ENCODE measurements at places on chromosomes 12 and 14. TPM values are rescaled to one million over a fixed set of nuclear protein-coding genes. Genes with fewer than 3 reads are reported as not detected.

GRCh38 chr12:49208676-49209075 is 19.8 kb upstream of the TUBA1A start:
- no peak for DNase-seq

DNA sequence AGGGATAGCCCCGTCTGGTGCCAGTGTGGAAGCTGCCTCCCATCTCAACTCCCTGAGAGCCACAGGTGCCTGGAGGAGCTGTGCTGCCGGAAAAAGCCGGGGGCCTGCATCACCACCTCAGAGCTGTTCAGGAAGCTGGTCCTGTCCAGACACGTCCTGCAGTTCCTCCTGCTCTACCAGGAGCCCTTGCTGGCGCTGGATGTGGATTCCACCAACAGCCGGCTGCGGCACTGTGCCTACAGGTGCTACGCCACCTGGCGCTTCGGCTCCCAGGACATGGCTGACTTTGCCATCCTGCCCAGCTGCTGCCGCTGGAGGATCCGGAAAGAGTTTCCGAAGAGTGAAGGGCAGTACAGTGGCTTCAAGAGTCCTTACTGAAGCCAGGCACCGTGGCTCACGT is 25.5 kb upstream of the P2RX4 start:
- DNase-seq = no peak

GRCh38 chr12:23169012-23169695 is 544.2 kb downstream of the ETNK1 start:
- DNase-seq = no peak

Gene SYNE2
- 24.5 TPM for polyA plus RNA-seq

Gene SERPINA10
- 4.5 TPM for polyA plus RNA-seq

GRCh38 chr12:104702565-104703139 is 245.9 kb downstream of the CHST11 start:
- DNase-seq = no peak

Gene FAIM2
- 7.3 TPM for polyA plus RNA-seq

Gene COX8C
- polyA plus RNA-seq = not detected

GRCh38 chr14:105745433-105746123 is 219.2 kb downstream of the TMEM121 start:
- DNase-seq = no peak

GRCh38 chr14:33709283-33709682 is 241.6 kb downstream of the EGLN3 start:
- no peak for DNase-seq

GRCh38 chr14:90742729-90743128 is 73.5 kb downstream of the TTC7B start:
- DNase-seq = no peak

Gene TBX5
- polyA plus RNA-seq = 6.3 TPM

GRCh38 chr12:1277905-1278304 is 286.9 kb downstream of the ERC1 start:
- no peak for DNase-seq

Measured in hepatocyte (in vitro differentiated cells).